AG08396 (cell line): ENCODE measurements at places on chromosomes 3 and 15.

DNA sequence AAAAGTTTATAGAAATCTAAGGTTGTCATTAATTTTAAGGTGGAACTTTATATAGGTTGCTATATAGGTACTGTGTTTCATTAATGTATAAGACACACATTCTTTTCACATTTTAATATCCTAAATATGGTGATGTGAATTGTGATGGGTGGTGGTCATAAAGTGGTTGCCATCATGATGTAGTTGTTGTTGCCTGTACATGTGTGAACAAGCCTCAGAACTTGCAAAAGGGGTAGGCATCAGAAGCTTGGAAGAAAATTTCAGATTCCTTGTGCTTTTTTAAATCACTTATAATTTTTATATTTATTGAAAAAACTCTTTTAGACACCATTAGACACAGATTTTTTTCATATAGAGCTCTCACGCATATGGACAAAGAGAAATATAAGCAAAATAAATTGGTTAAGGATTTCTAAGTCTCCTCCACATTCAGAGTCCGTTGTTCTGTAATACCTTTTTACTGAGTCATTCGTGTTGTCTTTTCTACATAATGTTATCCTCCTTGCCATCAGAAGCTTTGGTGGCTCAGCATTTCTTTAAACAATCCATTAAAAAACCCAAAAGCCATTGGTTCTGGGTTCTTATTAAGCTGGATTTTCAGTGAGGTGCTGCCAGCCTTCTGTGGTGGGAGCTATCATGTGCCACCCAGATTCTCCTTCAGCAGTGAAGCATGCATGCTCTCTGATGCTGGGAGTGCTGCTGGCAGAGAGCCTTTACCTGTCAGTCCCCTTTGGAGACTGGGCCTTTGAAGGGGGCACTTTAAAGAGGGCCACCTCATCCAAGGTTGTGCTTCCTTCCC lies 140.4 kb upstream of the GALNT15 start:
- no peak for DNase-seq

- DNase-seq = peak; percentile 33
These were observed 1.3 kb downstream of the ACTR8 start for GRCh38 chr3:53880396-53881345.

DNA sequence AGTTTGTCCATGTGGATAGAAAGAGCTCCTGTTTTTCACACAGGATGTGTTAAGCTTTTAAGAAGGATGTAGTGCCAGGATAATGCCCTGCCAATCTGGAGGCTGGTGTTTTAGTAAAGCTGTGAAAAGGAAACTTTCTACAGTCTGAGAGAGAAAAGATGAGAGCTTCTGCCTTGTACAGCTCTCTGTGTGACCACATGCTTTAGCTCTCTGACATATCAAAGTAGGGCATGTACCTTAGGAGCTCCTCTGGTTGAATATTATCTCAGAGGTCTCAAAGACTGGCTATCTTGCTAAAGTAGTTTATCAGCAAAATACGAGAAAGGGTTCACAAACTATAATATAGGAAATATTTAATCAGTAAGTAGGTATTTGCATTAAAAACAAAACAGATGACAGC lies 30.4 kb downstream of the CDIN1 start:
- DNase-seq = no peak

- DNase-seq = no peak
These were observed 23.1 kb downstream of the IGSF11 start for GRCh38 chr3:119011528-119011927.

- DNase-seq = peak; percentile 62
These were observed 152.9 kb upstream of the GOLIM4 start for GRCh38 chr3:168248383-168249204.

DNA sequence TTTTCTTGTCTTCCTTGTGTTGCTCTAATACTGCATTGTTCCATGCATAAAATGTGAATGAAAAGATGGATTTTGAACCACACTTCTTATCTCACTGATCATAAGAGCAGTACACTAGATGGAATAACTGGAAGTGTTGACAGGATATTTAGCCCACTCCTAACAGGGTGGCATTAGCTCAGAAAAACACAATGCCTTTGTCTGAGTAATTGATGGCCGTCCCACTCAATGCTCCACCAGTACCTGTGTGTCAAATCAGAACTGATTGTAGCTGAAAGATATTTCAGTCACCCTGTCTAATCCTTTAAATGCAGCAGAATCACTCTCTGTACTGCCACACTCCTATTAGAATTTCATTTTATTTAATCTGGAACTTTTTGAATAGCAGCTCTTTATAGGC lies 526.5 kb downstream of the UNC13C start:
- DNase-seq = no peak

DNA sequence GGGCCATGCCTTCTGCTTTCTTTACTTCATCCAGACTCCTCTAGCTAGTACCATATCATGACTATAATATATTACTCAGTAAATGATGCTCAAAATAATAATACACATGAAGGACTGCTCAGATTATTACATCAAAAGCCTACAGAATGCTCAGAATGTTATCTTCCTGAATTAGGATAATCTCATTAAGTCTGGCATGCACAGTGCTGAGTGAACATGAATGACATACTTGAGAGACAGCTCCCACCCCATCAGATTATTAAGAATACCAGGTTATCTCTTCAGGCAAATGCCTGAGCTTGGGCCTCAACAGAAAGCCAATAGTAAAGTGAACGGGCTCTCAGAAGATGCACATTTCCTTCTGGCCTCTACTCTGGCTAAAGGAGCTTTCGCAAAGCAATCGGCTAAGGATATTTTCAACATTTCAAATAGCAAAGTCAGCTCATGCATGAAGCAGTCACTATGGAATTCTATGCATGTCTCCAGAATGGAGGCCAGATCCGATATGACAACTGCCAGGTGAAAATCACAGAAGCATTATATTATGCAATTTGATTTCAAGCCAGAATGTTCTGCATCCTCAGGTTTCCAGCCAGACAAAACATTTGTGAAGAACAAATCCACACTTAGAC lies 122.6 kb downstream of the KCNMB2 start:
- DNase-seq = no peak

GRCh38 chr3:115768661-115769060 lies 145.4 kb downstream of the GAP43 start:
- no peak for DNase-seq

- no peak for DNase-seq
These were observed 90.2 kb upstream of the LMOD3 start for GRCh38 chr3:69212411-69213160.

DNA sequence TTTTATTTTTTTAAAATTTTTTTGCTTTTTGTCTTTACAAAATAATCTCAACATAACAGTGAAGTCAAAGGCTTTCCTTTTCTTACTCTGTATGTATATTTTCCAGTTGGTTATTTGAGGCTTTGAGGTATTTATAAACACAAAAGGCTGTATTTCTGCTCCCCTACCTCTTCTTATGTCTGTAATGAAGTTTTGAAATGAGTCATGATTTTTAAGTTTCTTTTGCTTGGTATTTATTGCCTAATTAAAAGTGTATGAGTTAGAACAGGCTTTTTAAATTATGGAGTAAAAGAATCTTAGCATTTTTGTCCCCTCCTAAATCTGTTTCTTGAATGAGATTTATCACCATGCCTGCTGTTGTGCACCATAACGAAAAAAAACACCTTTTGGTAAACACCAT lies 66.0 kb downstream of the DCUN1D1 start:
- no peak for DNase-seq

GRCh38 chr3:53255423-53255774 lies 423 bp downstream of the TKT start:
- peak; percentile 50 for DNase-seq

GRCh38 chr3:122794779-122795673 lies at the start of gene SLC49A4:
SLC49A4 (plus strand) TSS chr3:122795069; CDS start chr3:122795193, 124 bp downstream.
- DNase-seq = peak; percentile 96

DNA sequence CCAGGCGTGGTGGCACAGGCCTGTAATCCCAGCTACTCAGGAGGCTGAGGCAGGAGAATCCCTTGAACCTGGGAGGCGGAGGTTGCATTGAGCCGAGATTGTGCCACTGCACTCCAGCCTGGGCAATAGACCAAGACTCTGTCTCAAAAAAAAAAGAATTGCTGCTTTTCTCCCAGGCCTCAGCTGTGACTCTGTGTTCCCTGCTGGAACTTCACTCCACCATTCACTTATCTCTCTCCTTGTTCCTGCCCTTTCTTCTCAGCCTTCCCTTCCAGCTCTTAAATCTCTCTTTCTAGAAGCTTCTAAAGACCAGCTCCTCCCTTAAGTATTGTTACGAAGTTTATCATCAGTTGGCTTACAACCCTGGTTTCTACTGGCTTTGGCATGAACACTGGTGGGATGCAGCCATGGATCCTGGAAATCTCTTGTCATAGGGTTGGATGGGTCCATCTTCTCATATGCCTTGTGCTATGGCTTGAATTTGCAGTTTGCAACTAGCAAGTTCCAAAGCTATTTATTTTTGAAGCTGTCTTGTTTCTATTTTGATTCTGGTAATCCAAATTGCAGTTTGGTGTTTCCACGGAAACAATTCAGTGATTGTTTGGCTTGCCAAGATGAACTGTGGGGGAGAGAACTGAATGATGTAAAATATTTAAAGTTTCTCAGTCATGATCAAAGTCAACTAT lies 10.5 kb downstream of the C3orf62 start:
- DNase-seq = no peak

- no peak for DNase-seq
These were observed 24.7 kb upstream of the SCAANT1 start for GRCh38 chr3:63936925-63937324.

GRCh38 chr3:158911586-158911985 lies 109.7 kb downstream of the MFSD1 start:
- no peak for DNase-seq

GRCh38 chr3:133472242-133472641 lies 72.4 kb downstream of the BFSP2 start:
- no peak for DNase-seq

- DNase-seq = no peak
These were observed 41.9 kb downstream of the SETD5 start for GRCh38 chr3:9439331-9439730.

DNA sequence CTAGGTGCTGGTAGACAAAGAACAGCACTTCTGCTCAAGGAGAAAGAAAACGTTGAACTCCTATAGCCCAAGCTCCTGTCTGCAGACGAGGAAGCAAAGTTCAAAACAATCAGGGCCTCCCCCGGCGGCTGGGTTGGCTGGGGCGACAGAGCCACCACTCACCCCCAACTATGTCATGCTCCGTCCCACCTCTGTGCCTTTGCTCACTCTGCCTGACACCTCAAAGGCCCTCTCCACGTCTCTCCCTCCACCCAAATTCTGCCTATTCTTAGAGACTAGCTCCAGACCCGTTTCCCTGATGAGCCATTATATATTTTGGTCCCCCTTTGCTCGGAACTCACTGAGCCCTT lies 304.3 kb downstream of the TLE3 start:
- no peak for DNase-seq

GRCh38 chr3:136651581-136651980 lies 100.6 kb downstream of the STAG1 start:
- DNase-seq = no peak

GRCh38 chr3:171616798-171617197 lies 156.6 kb upstream of the TNIK start:
- DNase-seq = no peak

- DNase-seq = peak; percentile 78
These were observed 2.5 kb upstream of the INAFM2 start for GRCh38 chr15:40320931-40321371.

DNA sequence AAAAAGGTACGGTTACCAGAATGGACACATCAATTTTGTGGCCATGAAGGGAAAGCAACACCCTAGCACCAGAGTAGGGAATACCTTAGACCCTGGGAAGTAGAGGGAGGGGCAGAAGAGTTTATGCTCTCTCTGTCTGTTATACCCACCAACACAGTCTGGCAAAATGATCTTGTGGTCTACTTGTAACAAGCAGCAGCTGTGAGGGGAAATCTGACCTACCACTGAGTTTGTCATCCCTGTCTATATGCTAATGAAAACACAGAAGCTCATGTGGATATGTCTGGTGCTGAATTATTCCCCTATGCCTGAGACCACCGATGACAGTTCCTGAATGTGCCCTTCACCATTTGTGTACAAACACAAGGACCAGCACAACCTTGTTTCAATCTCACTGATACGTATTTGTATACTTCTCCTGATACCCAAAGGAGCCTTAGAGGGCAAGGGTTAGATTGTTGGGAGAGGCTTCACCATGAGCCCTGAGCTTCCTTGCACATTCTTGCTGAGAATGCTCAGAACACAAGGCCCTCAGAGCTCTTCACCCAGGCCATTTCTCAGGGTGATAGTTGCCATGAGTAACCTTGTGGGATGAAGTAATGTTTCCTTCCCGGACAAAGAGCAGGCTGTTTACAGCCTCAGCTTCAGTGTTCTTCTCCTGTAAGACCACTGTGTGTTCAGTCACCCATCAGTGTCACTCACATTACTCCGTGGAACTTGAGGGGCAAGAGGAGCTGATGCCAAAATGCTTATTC lies 24.7 kb upstream of the ZNF639 start:
- no peak for DNase-seq

DNA sequence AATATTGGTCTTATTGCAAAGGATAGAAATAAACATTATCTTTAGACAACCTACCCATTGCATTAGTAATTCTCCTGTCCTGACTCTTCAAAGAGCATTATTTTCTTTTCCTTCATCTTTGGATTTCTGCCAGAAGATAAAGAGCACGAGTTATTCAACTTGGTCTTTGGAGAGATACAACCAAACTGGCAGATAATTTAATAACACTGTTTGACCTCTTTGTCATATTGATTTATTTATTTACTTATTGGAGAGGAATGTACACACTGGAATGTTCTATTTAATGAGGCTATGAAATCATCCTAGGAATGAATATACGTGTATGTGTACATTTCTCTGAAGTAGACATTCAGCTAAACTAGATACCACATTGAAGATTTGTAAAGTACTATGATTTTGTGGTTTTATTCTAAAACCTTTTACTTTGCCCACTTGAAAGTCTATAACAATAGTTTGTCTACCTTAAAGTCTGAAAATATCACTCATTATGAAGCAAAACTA lies 462.1 kb downstream of the C3orf38 start:
- DNase-seq = no peak

- peak; percentile 8 for DNase-seq
These were observed 819 bp downstream of the NEK4 start for GRCh38 chr3:52769786-52770455.

GRCh38 chr3:14473411-14473891 lies 66.7 kb downstream of the GRIP2 start:
- DNase-seq = no peak

- DNase-seq = no peak
These were observed 221.9 kb downstream of the RBMS3 start for GRCh38 chr3:29502771-29503170.

DNA sequence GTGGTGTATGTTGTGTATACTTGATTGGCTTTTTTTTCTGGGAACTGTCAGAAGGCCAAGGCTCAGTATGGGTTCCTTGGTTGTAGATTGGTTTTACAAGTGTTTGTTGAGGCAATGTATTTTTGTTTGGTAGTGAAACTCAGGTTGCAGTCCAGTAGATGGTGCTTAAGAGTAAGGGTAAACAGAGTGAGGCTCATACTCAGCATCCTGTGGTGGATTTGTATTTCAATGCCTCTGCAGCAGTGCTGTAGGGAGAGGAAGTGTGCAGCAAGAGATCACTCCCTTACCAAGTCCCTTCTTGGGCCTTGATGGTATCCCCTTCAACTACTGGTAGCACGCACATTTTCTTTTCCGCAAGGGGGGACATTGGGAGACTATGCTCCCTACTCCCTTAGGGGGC lies 428.5 kb upstream of the CNTN3 start:
- DNase-seq = no peak

- no peak for DNase-seq
These were observed 261.2 kb downstream of the SHOX2 start for GRCh38 chr3:157844800-157845565.
